ENCODE measurements at places on chromosomes 11 and 22.

DNA sequence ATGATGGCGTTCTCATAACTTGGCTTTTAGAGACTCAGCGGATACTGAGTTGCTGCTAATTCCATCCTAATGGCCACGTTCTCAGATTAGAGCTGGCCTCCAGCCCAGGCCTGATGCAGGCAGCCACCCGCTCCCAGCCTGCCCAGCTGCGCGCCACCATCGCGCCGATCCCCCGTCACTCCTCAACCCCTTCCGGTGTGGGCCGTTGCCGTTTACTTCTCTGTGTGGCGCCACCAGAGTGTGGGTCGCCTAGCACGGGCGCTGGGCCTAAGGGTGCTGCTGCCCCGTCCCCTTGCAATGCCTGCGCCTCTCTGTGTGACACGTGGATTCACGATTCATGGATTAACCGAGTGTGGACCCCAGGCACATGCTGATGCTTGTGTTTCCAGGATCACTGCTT is 1116.0 kb downstream of the BRD1 start:
- no peak for DNase-seq

- no peak for DNase-seq
These were observed 2.5 kb downstream of the PANX1 start for GRCh38 chr11:94131047-94131717.

GRCh38 chr22:27019827-27020226 is 362.4 kb downstream of the MIAT start:
- DNase-seq: no peak

- DNase-seq: peak; percentile 44
These were observed 42.0 kb downstream of the MS4A2 start for GRCh38 chr11:60130496-60130895.

DNA sequence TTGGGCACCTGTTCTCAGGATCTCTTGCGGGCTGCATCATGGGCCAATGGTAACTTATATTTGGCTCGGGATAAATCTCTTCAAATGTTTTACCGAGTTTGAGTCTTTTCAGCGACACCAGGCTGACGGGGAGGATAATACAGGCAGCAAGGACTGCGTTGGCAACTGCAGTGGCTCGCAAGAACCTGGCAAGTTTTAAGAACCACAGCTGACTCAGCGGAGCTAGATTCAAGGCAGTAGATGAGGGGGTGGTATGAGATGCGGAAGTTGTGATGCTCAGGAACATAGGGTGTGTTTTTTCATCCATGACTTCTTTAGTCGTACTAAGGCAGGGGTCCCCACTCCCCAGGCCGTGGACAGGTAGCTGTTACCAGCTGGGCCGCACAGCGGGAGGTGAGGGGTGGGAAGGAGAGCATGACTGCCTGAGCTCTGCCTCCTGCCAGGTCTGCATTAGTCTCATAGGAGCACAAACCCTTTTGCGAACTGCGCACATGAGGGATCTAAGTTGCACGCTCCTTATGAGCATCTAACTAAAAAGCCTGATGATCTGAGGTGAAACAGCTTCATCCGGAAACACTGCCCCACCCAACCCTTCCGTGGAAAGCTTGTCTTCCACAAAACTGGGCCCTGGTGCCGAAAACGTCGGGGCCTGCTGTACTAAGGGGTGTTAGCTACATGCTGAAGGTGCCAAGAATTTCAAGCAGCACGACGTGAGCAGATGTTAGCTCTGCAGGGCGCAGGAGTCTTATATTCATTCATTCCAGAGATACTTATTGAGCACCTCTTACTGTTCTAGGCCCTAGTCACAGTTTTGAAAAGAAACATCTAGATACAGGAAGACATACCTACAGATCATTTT is 6.4 kb upstream of the JAM3 start:
- no peak for DNase-seq

GRCh38 chr11:109303342-109303741 is 118.6 kb upstream of the C11orf87 start:
- DNase-seq: no peak

DNA sequence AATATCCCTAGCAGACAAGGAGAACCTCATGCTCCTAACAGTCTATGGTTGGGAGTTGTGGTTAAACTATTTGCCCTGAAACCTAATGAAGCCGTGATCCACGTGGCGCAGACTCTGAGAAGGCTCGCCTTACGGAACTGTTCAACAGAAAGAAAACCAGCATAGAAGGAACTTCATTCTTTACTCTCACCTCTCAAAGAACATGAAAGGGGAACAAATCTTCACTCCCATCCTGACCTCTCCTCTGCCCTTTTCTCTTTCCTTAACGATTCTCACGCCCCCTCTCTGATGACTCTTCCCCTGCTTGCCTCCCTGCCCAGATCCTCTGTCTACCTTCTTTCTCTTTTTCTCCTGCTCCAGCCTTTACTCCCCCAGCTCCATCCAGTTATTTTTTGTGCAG is 54.2 kb downstream of the IRAG1 start:
- no peak for DNase-seq

- DNase-seq: peak; percentile 41
These were observed 8.6 kb downstream of the PLA2G6 start for GRCh38 chr22:38172832-38173640.

DNA sequence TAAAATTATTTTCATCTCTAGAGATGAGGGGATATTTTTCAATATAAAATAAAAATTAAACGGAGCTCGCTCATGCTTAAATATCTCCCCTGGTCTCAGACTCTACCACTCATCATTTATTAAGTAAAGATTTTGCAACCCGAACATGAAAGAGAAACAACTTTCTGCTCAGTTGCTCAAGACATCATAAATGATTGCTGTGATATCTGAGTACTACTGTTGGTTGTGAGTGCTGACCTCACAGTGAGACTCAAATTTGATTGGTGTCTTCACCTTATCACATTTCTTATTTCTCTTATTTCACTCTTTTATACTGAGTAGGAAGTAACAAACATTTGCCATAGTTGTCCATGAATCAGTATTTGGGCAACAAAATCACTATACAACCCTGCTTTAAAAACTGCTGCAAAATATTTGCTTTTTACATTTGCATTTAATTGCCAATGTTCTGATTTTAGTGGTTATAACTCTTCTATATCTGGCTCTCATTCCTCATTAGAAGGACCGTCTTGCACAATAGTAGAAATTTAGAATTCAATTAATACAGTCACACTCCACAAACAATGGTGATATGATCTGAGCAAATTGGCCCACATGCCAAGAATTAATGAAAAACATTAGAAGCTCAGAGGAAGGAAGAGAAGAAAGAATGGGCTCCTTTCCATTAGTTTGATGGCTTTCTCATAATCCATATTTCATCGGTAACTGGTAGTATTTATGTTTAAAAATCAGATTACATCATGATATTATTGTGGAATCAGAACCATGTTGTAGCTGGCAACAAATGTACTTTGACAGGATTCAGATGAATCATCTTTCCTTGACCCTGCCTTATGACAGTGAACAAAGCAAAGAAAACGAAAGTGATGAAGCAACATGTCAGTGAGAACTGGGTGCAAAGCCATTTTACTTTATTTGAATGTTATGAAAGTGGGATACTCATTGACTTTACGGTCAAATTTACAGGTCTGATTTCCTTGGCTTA is 973.6 kb upstream of the TENM4 start:
- no peak for DNase-seq

GRCh38 chr11:117127171-117127901 is 16.8 kb upstream of the PAFAH1B2 start:
- DNase-seq: no peak

DNA sequence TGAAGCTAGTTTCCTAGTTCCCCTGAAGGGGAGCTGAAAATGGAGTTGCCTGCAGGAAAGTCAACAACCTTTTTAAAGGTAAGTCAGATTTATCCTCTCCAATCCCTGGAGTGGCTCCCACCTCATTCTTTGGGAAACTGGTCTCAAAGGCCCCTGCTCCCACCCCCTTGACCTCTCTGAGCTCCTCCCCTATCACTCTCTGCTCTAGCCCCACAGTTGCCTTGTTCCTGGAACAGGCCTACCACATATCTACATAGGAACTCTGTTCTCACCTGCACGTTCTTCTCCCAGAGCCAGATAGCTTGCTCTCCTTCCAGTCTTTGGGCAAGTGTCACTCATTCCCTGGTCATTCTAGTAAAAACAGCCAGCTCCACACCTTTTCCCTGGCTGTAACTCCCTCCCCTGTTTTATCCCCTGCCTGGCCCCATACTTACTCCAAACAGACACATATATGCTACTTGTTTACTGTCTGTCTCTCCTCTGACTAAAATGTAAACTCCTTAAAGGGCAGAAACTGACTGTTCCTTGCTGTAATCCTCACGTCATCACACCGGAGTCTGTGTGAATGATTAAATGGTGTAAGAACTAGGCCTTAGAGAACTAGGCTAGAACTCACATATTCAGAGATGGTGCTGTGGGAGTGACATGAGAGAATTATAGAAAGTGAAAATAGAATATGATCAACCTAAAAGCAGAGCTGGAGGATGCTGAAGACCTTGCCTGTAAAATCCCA is 53.3 kb downstream of the TCF20 start:
- DNase-seq: no peak
